Smooth muscle cell of trachea (primary cell): ENCODE measurements at places on chromosomes 12 and 14. TPM values are rescaled to one million over a fixed set of nuclear protein-coding genes. Genes with fewer than 3 reads are reported as not detected.

Gene RDH16
- 0.15 and 0.17 TPM in 2 replicates for total RNA-seq

Gene SYNE2
- 15.7 and 18.8 TPM in 2 replicates for total RNA-seq

Gene NID2
- total RNA-seq = 186 and 315 TPM in 2 replicates

Gene SUOX
- total RNA-seq = 17.5 and 19.0 TPM in 2 replicates

Gene TAS2R8
- total RNA-seq = 0.29 TPM in 1 of 2 replicates, not detected in the other

Gene TPPP2
- under 0.01 TPM in 1 of 2 replicates, not detected in the other for total RNA-seq

Gene NYNRIN
- 20.4 and 42.7 TPM in 2 replicates for total RNA-seq

Gene LRCOL1
- not detected in 2 replicates for total RNA-seq

Gene LRFN5
- 4.9 and 26.3 TPM in 2 replicates for total RNA-seq

Gene WASHC4
- 93.0 and 115 TPM in 2 replicates for total RNA-seq

Gene B4GALNT3
- under 0.01 TPM in 1 of 2 replicates, not detected in the other for total RNA-seq

Gene DLK1
- under 0.01 TPM in 1 of 2 replicates, not detected in the other for total RNA-seq

Gene RIMBP2
- total RNA-seq = not detected in 2 replicates

Gene GLS2
- total RNA-seq = under 0.01 and 0.73 TPM in 2 replicates

Gene KCNC2
- not detected in 2 replicates for total RNA-seq

Gene CLEC1B
- not detected in 2 replicates for total RNA-seq

Gene NKX2-1
- not detected in 2 replicates for total RNA-seq

Gene ENDOU
- total RNA-seq = 0.17 and 0.29 TPM in 2 replicates

Gene P2RX7
- 3.8 and 4.6 TPM in 2 replicates for total RNA-seq

Gene KRT79
- not detected in 2 replicates for total RNA-seq

Gene TMEM119
- total RNA-seq = 388 and 611 TPM in 2 replicates

Gene TESPA1
- not detected in 2 replicates for total RNA-seq

Gene NTF3
- total RNA-seq = 0.50 TPM in 1 of 2 replicates, not detected in the other

Gene CAPRIN2
- 31.3 and 33.4 TPM in 2 replicates for total RNA-seq

Gene HOXC5
- total RNA-seq = 0.33 TPM in 1 of 2 replicates, not detected in the other

Gene RTL1
- total RNA-seq = under 0.01 TPM in 1 of 2 replicates, not detected in the other

Gene LBHD2
- not detected in 2 replicates for total RNA-seq

Gene POTEM
- not detected in 2 replicates for total RNA-seq

Gene HOXC11
- not detected in 2 replicates for total RNA-seq

Gene IRAK3
- total RNA-seq = 10.8 and 12.5 TPM in 2 replicates

Gene KERA
- not detected in 2 replicates for total RNA-seq

Gene GPR68
- 11.6 and 23.2 TPM in 2 replicates for total RNA-seq

Gene RBP5
- 0.33 TPM in 1 of 2 replicates, not detected in the other for total RNA-seq

Gene PLEKHD1
- under 0.01 TPM in 2 replicates for total RNA-seq

Gene LRRIQ1
- total RNA-seq = 0.17 and 0.44 TPM in 2 replicates

Gene CLEC9A
- total RNA-seq = not detected in 2 replicates

Gene TPH2
- total RNA-seq = not detected in 2 replicates

Gene ANG
- 6.7 and 7.3 TPM in 2 replicates for total RNA-seq

Gene SERPINA10
- total RNA-seq = 0.17 TPM in 1 of 2 replicates, not detected in the other

Gene GPR132
- total RNA-seq = 0.15 and 0.33 TPM in 2 replicates

Gene PAWR
- total RNA-seq = 5.5 and 8.6 TPM in 2 replicates

Gene PRKD1
- 11.7 and 13.5 TPM in 2 replicates for total RNA-seq

Gene SMARCC2
- 42.6 and 58.9 TPM in 2 replicates for total RNA-seq

Gene NANOG
- total RNA-seq = under 0.01 TPM in 2 replicates

Gene MYH6
- total RNA-seq = not detected in 2 replicates

Gene TSPAN11
- total RNA-seq = 1.0 and 5.0 TPM in 2 replicates

Gene RNU6-7
- not detected in 2 replicates for total RNA-seq

Gene GOLT1B
- total RNA-seq = 39.9 and 50.9 TPM in 2 replicates

Gene SYCP3
- 0.17 TPM in 1 of 2 replicates, not detected in the other for total RNA-seq

Gene MFAP5
- total RNA-seq = 12.5 and 14.9 TPM in 2 replicates

Gene FGD6
- total RNA-seq = 6.1 and 8.9 TPM in 2 replicates

Gene AKAP5
- 0.17 and 0.29 TPM in 2 replicates for total RNA-seq

Gene RBMS2
- total RNA-seq = 16.4 and 18.2 TPM in 2 replicates

Gene TMEM30B
- 6.3 and 6.4 TPM in 2 replicates for total RNA-seq
